Panc1 (cell line): ENCODE measurements at places on chromosomes 16 and 17. TPM values are rescaled to one million over a fixed set of nuclear protein-coding genes. Genes with fewer than 3 reads are reported as not detected.
A peak's percentile ranks its signal among the peaks of the same experiment; 100 is the strongest.

DNA sequence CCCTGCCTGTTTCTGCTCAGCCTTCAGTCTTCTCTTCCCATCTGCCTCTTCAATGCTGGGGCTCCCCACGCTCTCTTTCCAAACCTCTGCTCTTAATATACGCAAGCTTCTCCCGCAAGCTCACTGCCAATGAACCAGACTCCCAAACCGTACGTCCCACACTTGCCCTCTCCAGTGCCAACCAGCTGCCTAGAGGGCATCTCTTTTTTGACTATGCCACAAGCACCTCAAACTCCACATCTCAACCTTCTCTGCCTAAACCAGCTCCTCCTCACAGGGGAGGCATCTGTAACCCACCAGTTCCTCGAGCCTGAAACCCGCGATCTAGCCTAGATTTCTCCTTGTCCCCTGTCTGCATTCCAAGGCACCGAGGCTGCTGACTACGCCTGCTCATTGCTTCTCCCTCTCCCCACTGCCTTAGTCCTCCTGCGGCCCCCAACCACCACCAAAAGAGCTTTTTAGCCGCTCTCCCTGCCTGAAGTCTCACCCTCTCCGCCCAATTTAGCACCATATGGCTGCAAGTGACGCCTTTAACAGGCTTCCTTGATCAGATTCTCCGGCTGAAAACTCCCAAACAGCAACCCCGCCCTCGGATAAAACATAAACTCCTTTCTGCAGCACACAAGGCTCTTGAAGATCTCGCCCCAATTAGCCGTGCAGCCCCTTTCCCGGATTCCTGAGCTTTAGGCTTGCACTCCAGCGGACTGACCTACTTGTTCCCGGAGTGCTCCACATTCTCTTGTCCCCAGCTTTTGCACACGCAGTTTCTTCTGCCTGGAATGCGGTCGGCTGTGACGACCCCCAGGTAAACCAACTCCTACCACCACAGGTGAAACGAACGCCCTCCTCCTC is 1.5 kb downstream of the GGA2 start:
- no peak for DNase-seq
- peak overlapping the region; percentile 80 for H3K27ac ChIP-seq
- no peaks in the 10 kb centered on the region for H3K27me3 ChIP-seq

DNA sequence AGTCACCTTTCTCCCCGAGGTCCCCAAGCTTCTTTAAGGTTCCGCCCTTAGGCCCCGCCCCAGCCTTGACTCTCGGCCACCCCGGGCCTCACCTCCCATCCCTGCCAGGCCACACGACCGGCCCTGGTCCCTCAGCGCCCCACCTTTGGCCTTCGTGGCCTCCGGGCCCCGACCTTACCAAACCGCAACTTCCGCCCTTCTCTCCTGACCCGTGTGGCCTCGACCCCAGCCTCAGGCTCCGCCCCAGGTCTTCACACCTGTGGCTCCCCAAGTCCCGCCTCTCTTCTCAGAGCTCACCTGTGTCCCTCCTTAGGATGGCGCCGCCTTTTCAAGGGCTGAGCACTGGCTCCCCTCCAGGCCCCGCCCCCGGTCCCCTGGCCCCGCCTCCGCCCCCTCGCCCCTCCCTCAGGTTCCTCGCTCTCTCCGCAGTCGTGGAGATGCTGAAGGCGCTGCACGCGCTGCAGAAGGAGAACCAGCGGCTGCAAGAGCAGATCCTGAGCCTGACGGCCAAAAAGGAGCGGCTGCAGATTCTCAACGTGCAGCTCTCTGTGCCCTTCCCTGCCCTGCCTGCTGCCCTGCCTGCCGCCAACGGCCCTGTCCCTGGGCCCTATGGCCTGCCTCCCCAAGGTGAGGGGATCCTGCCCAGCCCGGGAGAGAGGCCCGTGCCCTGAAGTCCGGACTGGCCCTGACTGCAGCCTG is 10.0 kb upstream of the CISD3 start:
- no peak overlapping the region for H3K4me3 ChIP-seq
- no peak overlapping the region for H3K27ac ChIP-seq
- no peaks in the 10 kb centered on the region for H3K36me3 ChIP-seq

GRCh38 chr17:13917634-13918033 is 151.7 kb upstream of the COX10 start:
- no peaks in the 10 kb centered on the region for H3K4me1 ChIP-seq
- DNase-seq: no peak
- H3K36me3 ChIP-seq: no peaks in the 10 kb centered on the region
- no peak overlapping the region for H3K27ac ChIP-seq

DNA sequence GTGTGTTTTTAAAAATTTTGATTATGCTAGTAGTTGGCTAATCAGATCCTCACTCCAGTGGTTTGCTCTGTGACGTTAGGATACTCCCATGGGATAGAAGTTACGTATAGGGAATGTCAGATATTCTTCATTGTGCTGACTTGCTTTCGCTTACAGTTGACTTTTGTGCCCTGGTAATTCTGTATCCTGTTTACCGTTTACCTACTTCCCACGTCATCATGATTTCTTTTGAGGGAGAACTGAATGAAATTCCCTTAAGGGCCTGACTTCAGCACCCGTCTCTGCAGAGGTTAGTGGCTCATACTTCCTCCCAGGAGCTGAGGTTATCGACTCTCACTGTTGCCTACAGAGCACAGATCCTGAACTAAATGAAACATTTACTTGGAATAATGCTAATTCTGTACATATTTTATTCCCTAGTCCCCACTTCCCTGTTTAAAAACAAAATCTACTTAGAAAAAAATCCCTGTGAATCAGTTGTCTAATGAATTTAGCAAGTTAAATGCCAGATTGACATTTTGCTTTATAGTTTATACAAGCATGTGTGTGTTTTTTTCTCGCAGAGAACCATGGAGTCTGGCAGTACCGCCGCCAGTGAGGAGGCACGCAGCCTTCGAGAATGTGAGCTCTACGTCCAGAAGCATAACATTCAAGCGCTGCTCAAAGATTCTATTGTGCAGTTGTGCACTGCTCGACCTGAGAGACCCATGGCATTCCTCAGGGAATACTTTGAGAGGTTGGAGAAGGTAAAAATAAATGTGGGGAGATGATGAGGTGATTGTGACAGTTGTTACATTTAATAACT is 2.8 kb downstream of the PRKAR1A start:
- H3K4me1 ChIP-seq: peaks cover 7% of the 10 kb centered on the region; the same call in 1 of the 2 replicates
- no peak overlapping the region for H3K27ac ChIP-seq
- no peaks in the 10 kb centered on the region for H3K27me3 ChIP-seq

GRCh38 chr16:73028721-73029361 is 19.1 kb downstream of the ZFHX3 start:
- H3K4me1 ChIP-seq: peaks cover 25% of the 10 kb centered on the region
- H3K27ac ChIP-seq: no peak overlapping the region
- no peak for DNase-seq
- no peak overlapping the region for H3K4me3 ChIP-seq
- H3K27me3 ChIP-seq: no peaks in the 10 kb centered on the region
- H3K36me3 ChIP-seq: no peaks in the 10 kb centered on the region

DNA sequence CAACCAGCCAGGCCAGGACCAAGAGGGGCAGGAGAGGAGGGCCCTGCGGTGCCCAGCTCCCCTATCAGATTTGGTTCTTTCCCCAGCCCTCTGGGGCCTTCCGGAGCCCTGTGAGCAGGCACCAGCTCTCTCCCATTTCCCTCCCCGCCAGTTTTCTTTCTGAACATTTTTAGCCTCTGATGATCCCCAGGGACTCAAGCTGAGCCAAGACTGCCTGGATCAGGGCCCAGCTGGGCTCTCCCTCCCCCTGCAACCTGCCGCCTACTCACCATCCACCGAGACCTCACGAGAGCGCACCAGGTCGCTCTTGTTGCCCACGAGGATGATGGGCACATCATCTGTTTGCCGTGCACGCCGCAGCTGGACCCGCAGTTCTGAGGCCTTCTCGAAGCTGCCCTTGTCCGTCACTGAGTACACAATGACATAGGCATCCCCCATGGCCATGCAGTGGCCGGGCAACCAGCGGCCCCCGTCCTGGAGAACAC is 2.0 kb downstream of the RRAD start:
- peaks cover 6% of the 10 kb centered on the region; the same call in 1 of the 2 replicates for H3K4me1 ChIP-seq
- H3K4me3 ChIP-seq: no peak overlapping the region
- no peak overlapping the region for H3K27ac ChIP-seq
- H3K36me3 ChIP-seq: no peaks in the 10 kb centered on the region
- DNase-seq: no peak

GRCh38 chr16:65675161-65675560 is 553.3 kb upstream of the CDH11 start:
- H3K27ac ChIP-seq: no peak overlapping the region
- no peak for DNase-seq
- no peaks in the 10 kb centered on the region for H3K36me3 ChIP-seq
- no peak overlapping the region for H3K4me3 ChIP-seq

- H3K27ac ChIP-seq: peak overlapping the region; percentile 100
- DNase-seq: no peak
- H3K4me3 ChIP-seq: peak overlapping the region; percentile 91
- peaks cover 22% of the 10 kb centered on the region for H3K4me1 ChIP-seq
These were observed 651 bp upstream of the EIF1 start for GRCh38 chr17:41687828-41688640.

- H3K27ac ChIP-seq: no peak overlapping the region
- no peaks in the 10 kb centered on the region for H3K36me3 ChIP-seq
- no peak for DNase-seq
- no peaks in the 10 kb centered on the region for H3K4me1 ChIP-seq
- H3K4me3 ChIP-seq: no peak overlapping the region
These were observed 346.5 kb upstream of the XYLT1 start for GRCh38 chr16:17817260-17817659.

GP1BA gene
- total RNA-seq: 0.15 TPM

WNT3 gene
- total RNA-seq: 3.4 TPM
